CD4-positive, alpha-beta memory T cell (primary cell): ENCODE measurements at places on chromosomes 5 and 9.

GRCh38 chr5:136726506-136726905, 361.2 kb upstream of the TRPC7 start:
- H3K4me3 ChIP-seq: no peak overlapping the region
- H3K27ac ChIP-seq: no peak overlapping the region
- no peaks in the 10 kb centered on the region for H3K27me3 ChIP-seq
- no peaks in the 10 kb centered on the region for H3K36me3 ChIP-seq
- H3K4me1 ChIP-seq: no peaks in the 10 kb centered on the region
- DNase-seq: no peak

- H3K4me1 ChIP-seq: peaks cover 95% of the 10 kb centered on the region
- no peak for DNase-seq
- H3K4me3 ChIP-seq: no peak overlapping the region
- no peaks in the 10 kb centered on the region for H3K36me3 ChIP-seq
- no peaks in the 10 kb centered on the region for H3K27me3 ChIP-seq
Observed at GRCh38 chr5:68253624-68254585, 38.3 kb downstream of the PIK3R1 start.

DNA sequence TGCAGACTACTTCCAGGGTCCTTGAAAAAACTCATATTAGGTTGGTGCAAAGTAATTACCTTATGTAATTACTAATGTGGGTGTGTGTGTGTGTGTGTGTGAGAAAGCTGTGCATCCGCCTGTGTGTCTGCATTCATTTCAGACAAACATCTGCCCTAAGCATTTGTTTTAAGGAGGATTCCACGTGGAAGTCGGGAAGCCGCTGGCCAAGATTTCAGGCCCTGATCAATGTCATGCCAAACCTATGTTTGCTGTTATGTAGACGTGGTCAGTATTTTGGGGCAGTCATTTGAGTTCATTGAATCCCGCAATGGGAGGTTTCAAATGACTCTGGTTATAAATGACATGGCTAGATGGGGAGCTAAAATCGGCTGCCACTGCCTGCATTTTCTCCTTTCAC, 33.6 kb upstream of the BASP1 start:
- H3K4me1 ChIP-seq: no peaks in the 10 kb centered on the region
- H3K4me3 ChIP-seq: no peak overlapping the region
- no peak for DNase-seq
- no peaks in the 10 kb centered on the region for H3K27me3 ChIP-seq
- no peak overlapping the region for H3K27ac ChIP-seq

GRCh38 chr5:5784101-5784500, 361.6 kb downstream of the ICE1 start:
- H3K4me3 ChIP-seq: no peak overlapping the region
- no peak for DNase-seq
- no peaks in the 10 kb centered on the region for H3K4me1 ChIP-seq
- no peak overlapping the region for H3K27ac ChIP-seq
- H3K27me3 ChIP-seq: no peaks in the 10 kb centered on the region
- no peaks in the 10 kb centered on the region for H3K36me3 ChIP-seq

GRCh38 chr9:2486988-2487387, 134.6 kb upstream of the VLDLR start:
- no peak overlapping the region for H3K27ac ChIP-seq
- no peak overlapping the region for H3K4me3 ChIP-seq
- H3K27me3 ChIP-seq: no peaks in the 10 kb centered on the region
- no peaks in the 10 kb centered on the region for H3K36me3 ChIP-seq

GRCh38 chr5:160477266-160477970, 55.8 kb downstream of the PTTG1 start:
- peak overlapping the region; percentile 21 for H3K4me3 ChIP-seq
- H3K27ac ChIP-seq: peak overlapping the region; percentile 58
- DNase-seq: no peak
- peaks cover 87% of the 10 kb centered on the region for H3K4me1 ChIP-seq
- H3K36me3 ChIP-seq: no peaks in the 10 kb centered on the region
- no peaks in the 10 kb centered on the region for H3K27me3 ChIP-seq
